ENCODE measurements at places on chromosomes 6 and 20.

- DNase-seq: no peak
Measured at GRCh38 chr6:168877821-168878282, 375.8 kb downstream of the THBS2 start.

- DNase-seq: no peak
Measured at GRCh38 chr6:157726892-157727628, 96.0 kb upstream of the SNX9 start.

- DNase-seq: no peak
Measured at GRCh38 chr6:70811788-70812187, 144.1 kb downstream of the SMAP1 start.

DNA sequence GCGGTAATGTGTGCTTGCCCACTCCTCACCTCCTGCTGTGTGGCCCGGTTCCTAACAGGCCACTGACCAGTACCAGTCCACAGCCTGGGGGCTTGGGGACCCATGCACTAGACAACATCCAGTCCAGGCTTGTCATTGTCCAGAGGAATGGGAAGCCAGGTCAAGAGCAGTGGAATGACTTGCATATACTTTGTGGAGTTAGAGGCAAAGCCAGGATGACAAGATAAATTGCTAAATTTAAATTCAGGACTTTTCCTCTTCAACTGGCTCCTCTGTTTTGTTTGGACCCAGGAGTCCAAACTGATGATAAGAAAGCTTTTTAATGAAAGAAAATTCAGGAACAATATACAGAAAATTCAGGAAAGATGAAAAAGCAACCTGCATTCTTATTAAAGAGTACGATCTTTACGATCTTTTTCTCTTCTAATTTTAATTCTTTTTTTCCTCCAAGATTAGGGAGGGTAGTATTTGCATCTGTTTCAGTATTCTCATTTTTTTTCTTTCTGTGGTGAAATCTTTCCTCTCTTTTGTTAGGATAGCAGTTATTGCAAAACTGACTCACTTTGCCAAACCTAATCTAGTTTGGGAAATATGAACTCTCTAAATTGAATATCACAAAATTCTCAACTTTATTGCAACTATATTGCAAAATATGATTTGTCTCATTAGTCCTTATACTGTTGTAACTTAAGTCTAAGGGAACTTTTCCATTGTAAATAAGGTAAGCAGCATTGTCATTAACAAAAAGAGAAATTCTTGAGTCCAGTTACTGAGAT is 48.2 kb downstream of the DCBLD1 start:
- no peak for DNase-seq

GRCh38 chr6:24522228-24523176 is 27.7 kb downstream of the ALDH5A1 start:
- DNase-seq: no peak

DNA sequence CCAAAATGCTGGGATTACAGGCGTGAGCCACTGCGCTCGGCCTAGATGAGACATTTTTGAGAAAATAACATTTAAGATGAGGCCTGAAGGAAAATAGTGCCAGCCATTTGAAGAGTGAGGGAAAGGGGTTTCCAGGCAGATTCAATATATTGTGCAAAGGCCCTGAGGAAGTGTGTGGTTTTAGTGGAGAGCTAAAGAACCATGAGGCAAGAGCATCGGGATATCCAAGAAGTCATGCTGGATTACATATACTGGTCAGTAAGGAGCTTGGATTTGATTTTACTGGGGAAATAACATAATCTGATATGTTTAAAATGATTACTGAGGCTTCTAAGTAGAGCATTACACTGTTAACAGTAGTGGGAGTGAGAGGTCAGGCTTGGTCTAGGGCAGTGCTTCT is 47.0 kb downstream of the CARMIL1 start:
- DNase-seq: no peak
